ENCODE measurements at places on chromosomes 1 and 21. TPM values are rescaled to one million over a fixed set of nuclear protein-coding genes. Genes with fewer than 3 reads are reported as not detected.

The SYCP1 gene
- not detected for total RNA-seq

The OLFML3 gene
- 19.7 TPM for total RNA-seq

GRCh38 chr1:106880226-106880625 is 176.2 kb upstream of the PRMT6 start:
- H3K27ac ChIP-seq: peak overlapping the region; percentile 51
- H3K36me3 ChIP-seq: no peaks in the 10 kb centered on the region
- H3K27me3 ChIP-seq: no peaks in the 10 kb centered on the region
- H3K4me1 ChIP-seq: no peaks in the 10 kb centered on the region
- DNase-seq: no peak

- no peak for DNase-seq
- no peak overlapping the region for H3K27ac ChIP-seq
- H3K27me3 ChIP-seq: no peaks in the 10 kb centered on the region
- no peak overlapping the region for H3K4me3 ChIP-seq
These were observed 86.9 kb upstream of the GORAB start for GRCh38 chr1:170445096-170445495.

DNA sequence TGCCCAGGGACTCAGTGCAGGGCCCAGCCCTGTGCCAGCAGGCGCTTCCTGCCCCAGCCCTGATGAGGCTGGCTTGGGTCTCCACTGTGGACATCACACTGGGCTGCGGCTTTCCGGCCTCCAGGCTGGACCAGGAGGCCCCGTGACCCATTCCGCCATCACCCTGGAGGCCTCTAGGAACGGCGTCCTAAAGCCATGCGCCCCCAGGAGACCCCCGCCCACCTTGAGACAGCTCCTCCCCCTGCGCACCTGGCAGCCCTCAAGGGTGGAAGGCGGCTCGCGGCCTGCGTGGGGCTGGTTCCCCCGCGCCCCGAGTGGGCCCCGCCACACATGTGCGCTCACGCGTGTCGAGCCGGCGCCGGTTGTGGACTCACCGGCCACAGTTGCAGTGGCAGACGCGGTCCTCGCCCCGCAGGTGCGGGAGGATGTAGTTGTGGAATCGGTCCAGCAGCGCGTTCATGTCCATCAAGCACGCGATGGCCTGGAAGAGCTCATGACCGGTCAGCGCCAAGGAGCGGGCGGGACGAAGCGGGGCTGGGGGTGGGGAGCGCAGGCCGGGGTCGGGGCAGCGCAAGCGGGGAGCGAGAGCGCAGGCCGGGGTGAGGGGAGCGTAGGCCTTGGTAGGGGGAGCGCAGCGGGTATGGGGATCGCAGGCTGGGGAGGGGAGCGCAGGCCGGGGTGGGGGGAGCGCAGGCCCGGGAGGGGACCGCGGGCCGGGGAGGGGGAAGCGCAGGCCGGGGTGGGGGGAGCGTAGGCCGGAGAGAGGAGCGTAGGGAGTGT is 924 bp downstream of the TMEM240 start:
- H3K27ac ChIP-seq: peak overlapping the region; percentile 80
- peaks cover 26% of the 10 kb centered on the region for H3K4me1 ChIP-seq
- H3K36me3 ChIP-seq: peaks cover 26% of the 10 kb centered on the region
- peak overlapping the region; percentile 53 for H3K4me3 ChIP-seq

DNA sequence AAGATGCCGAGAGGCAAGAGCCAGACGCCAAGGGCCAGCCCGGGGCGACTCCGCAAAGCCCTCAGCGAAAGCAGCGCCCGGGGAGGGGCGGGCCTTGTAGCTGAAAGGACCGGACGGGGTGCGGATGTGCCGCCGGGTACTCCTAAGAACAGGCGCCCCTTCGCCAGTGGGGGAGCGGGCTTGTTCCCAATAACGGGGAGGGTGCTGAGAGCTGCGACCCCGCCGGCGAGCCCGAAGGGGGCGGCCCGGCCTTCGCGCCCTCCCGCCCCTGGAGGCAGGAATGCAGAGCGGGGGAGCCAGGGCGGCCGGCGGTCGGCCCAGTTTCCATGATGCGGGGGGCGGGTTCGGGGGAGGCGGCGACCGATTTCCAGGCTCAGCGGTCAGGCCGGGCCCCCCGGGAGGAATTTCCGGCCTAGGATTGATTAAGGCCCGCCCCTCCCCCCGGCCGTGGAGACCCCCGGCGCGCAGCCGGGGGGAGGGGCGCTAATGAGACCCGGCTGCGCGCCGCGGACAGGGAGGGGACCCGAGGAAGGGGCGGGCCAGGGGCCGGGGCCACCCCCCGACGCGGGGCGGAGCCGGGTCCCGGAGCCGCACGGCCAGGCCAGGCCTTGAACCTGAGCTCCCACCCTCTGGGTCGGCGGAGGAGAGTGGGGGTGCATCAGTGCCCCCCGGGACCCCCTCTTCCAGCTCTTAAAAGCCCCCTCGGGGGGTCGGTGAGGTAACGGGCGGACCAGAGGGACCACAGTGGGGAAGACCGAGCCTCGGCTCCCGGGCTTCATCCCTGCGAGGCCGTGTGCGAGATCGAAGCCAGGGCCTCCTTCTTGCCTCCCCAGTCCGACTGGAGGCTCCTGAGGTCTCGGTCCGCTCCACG is 898 bp upstream of the TMEM200B start:
- peak; percentile 83 for DNase-seq
- H3K4me3 ChIP-seq: peak overlapping the region; percentile 60
- peak overlapping the region; percentile 89 for H3K27ac ChIP-seq
- no peaks in the 10 kb centered on the region for H3K36me3 ChIP-seq

- no peaks in the 10 kb centered on the region for H3K4me1 ChIP-seq
- H3K4me3 ChIP-seq: no peak overlapping the region
- no peak for DNase-seq
- H3K27ac ChIP-seq: no peak overlapping the region
- no peaks in the 10 kb centered on the region for H3K27me3 ChIP-seq
- H3K36me3 ChIP-seq: no peaks in the 10 kb centered on the region
These were observed 126.2 kb upstream of the COL6A1 start for GRCh38 chr21:45855248-45855811.

GRCh38 chr1:94045465-94046056 is 75.4 kb downstream of the ABCA4 start:
- peak overlapping the region; percentile 98 for H3K27ac ChIP-seq
- peak overlapping the region; percentile 11 for H3K4me3 ChIP-seq
- H3K4me1 ChIP-seq: peaks cover 78% of the 10 kb centered on the region
- H3K36me3 ChIP-seq: no peaks in the 10 kb centered on the region

GRCh38 chr21:25638660-25639550 is at the start of gene JAM2:
JAM2 (plus strand) TSS chr21:25639258; CDS start chr21:25639822, 564 bp downstream.
- H3K36me3 ChIP-seq: no peaks in the 10 kb centered on the region
- DNase-seq: peak; percentile 43
- H3K27me3 ChIP-seq: no peaks in the 10 kb centered on the region
- peaks cover 47% of the 10 kb centered on the region for H3K4me1 ChIP-seq
- peak within 1 kb of the TSS; percentile 76 for H3K4me3 ChIP-seq

DNA sequence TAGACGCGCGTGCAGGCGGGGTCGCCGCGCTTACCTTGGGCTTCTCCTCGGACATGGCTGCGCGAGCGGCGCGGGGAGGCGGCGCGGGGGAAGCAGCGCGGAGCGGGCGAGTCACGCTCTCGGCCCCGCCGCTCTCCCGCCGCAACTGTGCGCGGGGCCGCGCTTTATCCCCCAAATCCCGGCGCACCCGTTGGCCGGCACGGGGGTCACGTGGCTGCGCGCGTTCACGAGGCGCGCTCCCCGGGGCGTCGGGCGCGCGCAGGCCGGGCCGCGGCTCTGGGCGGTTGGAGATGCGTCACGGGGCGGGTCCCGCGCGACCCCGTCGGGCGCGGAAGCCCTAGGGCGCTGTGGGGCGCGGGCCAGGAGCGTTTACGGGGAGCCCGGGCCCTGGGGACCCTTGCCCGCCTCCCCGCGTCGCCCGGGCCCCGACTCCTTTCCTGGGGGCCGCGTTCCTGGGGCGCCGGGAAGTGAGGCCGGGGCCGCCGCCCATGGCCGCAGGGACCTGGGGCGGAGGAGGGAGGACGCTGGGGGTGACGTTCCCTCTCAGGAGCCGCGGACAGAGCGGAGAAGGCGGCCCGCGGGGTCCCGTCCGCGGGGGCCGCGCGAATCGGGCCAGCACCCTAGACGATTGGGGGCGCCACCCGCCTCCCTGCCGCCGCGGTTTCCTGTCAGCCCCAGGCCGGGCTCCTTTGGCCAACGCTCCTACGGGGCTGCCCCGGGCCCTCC is at the start of gene SUMO3:
Gene SUMO3 (minus strand): TSS at position 149 of the 726 bp plus-strand sequence. CDS start 94 bp downstream, at position 55.
- peak within 1 kb of the TSS; percentile 76 for H3K4me3 ChIP-seq
- DNase-seq: peak; percentile 85
- H3K36me3 ChIP-seq: peaks cover 9% of the 10 kb centered on the region
- no peaks in the 10 kb centered on the region for H3K27me3 ChIP-seq
- peak within 1 kb of the TSS; percentile 83 for H3K27ac ChIP-seq
- peaks cover 25% of the 10 kb centered on the region for H3K4me1 ChIP-seq

Data from heart right ventricle (tissue), 16 donors.